Suppressor macrophage treated with lipopolysaccharide for 1 hour (primary cell): ENCODE measurements at places on chromosomes 16 and 17.

DNA sequence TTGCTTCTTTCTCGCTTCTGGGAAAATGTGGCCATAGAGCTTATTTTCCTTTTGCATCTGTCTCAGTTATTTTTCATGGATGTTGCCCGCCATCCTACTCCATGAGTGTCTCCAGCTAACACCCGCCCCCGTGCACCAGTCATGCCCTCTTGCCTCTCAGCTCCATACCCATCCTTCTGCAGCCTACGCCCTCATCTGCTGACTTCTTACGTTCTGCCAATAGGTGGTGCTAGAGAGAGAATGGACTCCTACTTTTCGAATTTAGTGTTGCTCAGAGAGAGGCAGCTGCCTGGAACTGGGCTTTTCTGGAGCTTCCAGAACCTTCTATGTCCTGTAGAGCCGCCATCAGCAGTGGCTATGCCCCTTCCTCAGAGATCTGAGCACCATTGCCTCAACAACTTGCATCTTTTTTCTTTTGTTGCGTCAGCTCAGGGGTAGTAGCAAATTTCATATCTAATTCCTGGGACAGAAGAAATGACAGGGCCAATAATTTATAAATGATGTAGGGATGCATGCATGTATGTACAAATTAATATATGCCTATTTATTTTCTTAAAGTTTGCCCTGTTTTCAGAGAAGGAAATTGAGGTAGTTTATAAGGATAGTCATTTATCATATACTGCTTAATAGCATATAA, 119.7 kb upstream of the MYOCD start:
- DNase-seq, result peak; percentile 50

GRCh38 chr17:74603746-74604145, 11.7 kb upstream of the CD300LD start:
- no peak for DNase-seq

GRCh38 chr17:16085066-16085699, 85.6 kb downstream of the TTC19 start:
- DNase-seq, result peak; percentile 1

DNA sequence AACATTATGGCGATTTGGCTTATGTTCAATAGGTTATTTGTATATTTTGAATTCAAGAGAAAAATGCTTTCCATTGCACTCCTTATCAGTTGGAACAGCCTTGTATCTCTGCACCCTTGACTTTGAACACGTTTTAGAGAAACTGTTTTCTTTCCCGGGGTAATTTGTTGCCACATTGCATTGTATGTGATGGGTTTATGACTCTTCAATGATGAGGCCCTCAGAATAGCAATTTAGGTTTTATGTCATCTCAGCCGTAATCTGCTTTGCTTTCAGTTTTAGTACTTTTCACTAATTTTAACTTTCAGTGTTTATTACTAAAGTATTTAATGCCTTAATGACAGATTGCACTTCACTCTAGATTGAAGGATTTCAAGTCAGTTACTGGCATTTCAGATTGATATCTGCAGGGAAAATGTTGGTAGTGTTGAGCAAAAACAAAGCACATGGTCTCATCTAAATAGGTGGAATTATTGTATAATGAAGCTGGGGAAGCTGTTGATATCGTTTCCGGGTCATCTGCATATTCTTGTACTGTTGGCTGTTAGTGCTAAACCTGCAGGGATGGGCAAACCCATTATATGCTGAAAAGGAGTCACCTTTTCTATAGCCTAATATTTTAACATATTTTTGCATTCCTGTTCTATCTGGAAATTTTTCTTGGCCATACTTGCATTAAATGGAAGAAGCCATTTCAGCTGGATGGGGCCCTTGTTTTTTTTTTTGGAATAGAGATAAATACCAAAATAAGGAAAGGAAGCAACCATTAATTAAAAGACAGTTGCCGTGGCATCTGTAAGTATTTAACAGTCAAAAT, 2.0 kb downstream of the LUC7L3 start:
- peak; percentile 34 for DNase-seq

DNA sequence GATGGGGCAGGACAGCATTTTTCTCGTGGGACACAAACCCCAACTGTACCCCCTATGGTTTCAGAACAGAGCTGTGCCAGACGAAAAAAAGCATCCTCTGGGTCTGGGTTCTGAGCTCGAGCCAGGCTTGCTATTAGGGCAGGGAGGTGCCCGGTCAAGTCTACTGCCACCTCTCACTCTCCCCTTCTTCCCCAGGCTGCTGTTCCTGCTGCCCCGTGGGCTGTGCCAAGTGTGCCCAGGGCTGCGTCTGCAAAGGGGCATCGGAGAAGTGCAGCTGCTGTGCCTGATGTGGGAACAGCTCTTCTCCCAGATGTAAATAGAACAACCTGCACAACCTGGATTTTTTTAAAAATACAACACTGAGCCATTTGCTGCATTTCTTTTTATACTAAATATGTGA, 1.1 kb downstream of the MT1E start:
- no peak for DNase-seq

DNA sequence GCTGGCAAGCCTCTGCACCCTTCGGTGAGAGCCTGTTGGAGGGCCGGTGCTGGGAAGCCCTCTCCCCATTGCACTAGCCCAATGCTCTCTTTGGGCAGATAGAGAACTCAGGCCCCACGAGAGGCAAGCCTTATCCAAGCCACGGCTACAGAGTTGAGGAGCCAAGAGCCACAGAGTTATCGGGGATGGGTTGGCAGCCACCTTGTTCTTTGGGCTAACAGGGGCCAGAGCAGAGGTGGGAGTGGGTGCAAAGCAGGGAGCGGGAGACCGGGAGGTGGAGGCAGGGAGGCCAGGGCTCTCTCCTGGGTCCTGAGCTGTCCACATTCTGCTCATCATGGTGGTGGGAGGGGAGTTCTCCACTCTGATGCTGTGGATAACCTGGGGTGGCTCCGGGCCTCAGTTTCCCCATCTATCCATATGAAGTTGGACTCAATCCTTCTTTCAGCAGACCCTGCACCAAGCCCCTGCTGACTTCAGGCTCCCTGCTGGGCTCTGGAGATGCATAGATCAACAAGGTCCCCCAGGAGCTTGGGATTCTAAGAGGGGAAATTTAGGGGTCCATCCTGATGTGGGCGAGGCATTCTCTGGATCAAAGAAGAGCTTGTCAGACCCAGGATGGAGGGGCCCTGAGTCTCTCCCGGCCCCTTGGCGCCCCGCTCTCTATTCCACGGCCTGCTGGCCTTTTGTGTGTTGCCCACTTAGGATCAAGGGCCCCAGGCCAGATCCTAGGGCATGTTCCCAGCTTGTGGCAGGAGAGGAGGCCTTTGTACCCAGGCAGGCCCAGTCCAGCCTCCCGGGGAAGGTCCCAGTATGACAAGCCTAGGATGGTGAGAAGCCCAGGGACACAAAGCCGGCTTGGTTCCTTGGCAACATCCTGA, 557 bp upstream of the CX3CL1 start:
- no peak for DNase-seq
